ENCODE measurements at places on chromosomes 11 and 22.
A peak's percentile ranks its signal among the peaks of the same experiment; 100 is the strongest.

- no peak for DNase-seq
Measured at GRCh38 chr22:48475661-48476345, 1351.9 kb downstream of the BRD1 start.

DNA sequence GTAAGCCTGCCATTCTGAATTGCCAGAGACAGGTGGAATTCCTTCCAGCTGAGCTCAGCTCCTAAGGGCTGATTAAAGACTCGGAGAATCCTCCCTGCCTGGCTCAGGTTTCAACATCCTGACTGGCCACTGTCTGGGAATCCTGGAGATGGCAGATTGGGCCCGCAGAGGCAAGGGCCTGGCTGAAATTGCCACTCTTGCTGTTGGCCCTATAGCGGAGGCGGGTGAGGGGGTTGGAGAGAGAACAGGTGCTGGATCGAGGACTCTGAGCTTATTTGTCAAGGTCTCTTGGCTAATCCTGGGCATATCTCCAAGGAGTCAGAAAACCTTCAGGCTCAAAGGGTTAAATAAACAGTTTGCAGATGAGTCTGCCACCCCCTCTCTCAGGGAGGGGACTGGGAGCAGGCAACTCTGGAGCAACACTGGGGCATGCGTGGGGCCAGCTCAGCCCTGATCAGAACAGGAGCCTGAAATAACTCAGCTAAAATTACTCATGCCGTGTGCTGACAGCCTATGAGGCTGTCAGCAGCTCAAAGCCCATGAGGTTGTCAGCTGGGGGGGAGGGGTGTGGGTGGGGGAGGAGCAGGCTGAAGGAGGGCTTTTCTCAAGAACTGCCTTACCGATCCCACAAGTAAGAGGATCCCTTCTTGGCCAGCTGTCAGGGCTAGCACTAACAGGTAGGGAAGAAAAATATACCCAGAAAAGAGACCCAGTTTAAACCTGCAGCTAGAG lies 14.7 kb upstream of the MFRP start:
- DNase-seq = no peak

DNA sequence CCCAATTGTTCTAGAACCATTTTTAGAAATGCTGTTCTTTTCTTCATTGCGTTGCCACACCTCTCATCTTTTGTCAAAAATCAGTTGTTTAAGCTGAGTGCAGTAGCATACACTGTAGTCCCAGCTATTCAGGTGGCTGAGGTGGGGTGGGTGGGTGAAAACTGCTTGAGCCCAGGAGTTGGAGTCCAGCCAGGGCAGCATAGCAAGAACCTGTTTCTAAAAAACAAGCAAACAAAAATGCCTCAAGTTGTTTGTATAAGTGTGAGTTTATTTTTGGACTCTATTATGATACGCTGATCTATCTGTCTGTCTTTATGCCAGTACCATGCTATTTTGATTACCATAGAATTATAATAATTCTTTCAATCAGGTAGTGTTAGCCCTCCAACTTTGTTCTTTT lies 62.5 kb upstream of the RRM1 start:
- DNase-seq = no peak

DNA sequence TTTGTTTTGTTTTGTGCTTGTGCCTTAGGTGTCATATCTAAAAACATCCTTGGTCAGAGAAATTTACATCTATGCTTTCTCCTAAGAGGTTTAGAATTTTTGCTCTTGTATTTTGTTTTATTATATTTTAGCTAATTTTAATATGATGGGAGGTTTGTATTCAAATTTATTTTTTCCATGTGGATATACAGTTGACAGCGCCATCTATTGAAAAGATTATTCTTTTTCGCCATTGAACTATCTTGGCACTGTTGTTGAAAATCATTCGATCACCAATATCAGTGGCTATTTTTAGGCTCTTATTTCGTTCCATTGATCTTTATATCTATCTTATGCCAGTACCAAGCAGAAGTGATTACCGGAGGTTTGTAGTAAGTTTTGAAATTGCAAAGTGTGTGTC lies 510.3 kb downstream of the BRD1 start:
- no peak for DNase-seq

- no peak for DNase-seq
Measured at GRCh38 chr11:76685831-76686230, 15.3 kb upstream of the LRRC32 start.

GRCh38 chr11:78085972-78086371 lies 6.3 kb upstream of the NDUFC2 start:
- no peak for DNase-seq

- DNase-seq = no peak
Measured at GRCh38 chr11:96162816-96163499, 180.0 kb downstream of the MAML2 start.

DNA sequence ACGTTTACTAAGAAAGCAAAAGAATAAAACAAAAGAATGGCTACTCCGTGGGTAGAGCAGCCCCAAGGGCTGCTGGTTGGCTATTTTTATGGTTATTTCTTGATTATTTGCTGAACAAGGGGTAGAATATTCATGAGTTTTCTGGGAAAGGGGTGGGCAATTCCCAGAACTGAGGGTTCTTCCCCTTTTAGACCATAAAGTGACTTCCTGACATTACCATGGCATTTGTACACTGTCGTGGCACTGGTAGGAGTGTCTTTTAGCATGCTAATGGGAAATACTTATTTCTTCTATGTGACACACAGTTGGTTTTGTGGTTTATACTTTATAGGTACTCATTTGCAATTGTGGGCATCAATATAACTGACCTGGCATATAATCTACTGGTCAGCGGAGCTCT lies 56.3 kb downstream of the SLN start:
- DNase-seq = no peak

- no peak for DNase-seq
Measured at GRCh38 chr11:132234878-132235277, 864.5 kb downstream of the NTM start.

- no peak for DNase-seq
Measured at GRCh38 chr22:33909911-33910310, 10.4 kb downstream of the LARGE1 start.

DNA sequence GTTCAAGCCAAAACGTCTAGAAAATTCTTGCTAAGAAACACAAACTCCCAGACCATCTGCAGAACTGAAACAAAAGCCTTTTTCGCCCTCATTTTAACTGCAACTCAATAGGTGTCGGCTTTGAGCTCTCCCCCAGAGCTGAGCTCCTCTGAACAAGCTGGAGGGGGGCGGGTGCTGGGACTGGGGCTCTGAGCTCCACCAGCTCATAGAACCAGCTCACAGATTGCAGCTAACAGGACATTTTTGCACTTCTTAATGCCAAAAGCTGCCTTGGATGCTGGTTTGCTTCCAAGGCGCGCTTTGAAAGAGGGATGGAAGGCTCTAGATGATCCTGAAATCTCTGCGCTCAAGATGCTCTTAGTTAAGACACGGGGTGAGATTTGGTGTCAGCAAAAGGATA lies 6.0 kb upstream of the YWHAH start:
- no peak for DNase-seq

DNA sequence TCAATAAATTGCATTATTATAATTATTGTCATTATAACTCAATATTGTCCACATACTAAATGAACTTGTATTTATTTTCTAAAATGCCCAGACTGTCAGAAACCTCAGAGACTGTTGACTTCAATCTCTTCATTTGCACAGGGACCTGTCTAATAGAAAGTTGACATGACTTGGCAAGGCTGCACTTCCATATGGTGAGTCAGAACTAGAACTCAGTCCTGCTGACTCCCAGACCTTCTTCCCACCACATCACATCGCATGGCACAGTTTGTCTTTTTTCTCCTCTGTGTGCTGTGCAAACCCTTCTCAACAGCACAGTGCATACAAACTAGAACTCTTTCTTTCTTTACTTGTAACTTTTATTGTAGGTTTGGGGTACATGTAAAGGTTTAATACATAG lies 215.1 kb upstream of the BLID start:
- DNase-seq = no peak

DNA sequence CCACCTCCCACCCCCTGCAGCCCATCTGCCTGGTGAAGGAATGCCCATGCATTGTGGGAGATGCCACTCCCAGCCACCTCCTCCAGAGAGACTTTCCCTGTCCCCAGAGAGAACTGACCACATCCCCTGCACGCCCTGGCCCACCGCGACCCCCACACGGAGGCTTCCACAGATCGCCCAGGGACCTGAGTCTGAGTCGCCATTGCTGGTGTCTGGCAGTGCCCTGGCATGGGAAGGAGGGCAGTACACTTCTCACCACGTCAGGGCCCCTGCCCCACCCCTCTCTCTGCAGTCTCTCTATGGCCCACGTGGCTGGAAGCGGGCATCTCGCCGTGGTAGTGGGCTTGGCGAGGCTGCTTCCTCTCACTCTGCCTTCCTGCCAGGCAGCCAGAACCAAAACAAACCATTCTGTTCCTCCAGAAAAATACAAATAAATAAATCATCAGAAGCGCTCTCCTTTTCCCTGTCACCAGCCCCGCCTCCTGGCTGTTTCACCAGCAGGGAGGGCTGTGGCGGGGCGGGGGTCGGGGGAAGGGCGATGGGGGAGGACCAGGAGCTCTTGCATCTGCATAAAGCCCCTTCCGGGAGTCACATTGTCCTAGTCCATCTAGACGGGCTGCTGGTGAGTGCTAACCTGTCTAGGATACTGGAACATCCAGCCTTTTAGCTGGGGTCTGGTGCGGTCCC lies 20.9 kb downstream of the SHISAL1 start:
- no peak for DNase-seq

DNA sequence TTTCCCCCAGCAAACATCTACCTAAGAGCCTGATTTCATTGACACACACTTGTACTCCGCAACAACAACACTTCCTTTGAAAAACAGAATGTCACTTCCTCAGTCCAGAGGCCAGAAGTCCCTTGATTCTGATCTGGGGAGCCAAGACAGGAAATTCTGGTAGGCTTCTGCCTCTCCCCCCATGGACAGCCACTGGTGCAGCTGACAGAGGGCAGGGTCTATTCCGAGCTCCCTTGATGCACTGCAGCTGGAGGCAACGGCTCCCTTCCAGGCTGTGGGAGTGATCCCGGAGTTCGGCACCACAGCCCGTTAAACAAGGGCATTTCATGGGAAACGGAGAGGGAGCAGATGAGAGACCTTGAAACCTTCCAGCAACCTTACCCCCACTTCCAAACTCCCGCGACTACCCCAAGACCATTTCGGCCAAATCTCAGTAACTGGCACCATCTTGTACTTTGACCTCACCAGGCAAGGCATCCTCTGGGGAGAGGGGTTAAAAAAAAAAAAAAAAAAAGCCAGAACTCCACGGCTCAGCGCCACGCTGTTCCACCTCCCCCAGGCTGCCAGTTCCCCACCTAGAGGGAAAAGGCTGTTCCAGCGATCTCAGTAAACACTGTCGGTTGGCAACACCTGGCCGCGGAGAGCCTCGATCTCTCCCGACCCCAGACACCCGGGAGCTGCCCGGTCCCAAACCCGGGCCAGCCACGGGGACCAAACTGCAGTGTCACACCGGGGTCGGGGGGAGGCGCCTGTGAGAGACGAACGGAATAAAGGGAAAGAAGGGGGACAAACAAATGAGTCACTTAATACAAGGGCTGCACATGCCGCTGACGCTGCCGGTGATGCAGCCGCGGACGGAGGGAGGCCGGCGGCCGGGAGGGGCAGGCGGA lies 1.1 kb downstream of the GAB2 start:
- DNase-seq = peak; percentile 84

GRCh38 chr11:2267851-2268728 lies 2.3 kb downstream of the ASCL2 start:
- no peak for DNase-seq

GRCh38 chr22:22352371-22352999 lies 107.9 kb downstream of the VPREB1 start:
- DNase-seq = no peak

- DNase-seq = no peak
Measured at GRCh38 chr11:66768818-66769217, 39.8 kb upstream of the SPTBN2 start.

GRCh38 chr11:850775-851763 lies 8.4 kb downstream of the TSPAN4 start:
- peak; percentile 73 for DNase-seq

DNA sequence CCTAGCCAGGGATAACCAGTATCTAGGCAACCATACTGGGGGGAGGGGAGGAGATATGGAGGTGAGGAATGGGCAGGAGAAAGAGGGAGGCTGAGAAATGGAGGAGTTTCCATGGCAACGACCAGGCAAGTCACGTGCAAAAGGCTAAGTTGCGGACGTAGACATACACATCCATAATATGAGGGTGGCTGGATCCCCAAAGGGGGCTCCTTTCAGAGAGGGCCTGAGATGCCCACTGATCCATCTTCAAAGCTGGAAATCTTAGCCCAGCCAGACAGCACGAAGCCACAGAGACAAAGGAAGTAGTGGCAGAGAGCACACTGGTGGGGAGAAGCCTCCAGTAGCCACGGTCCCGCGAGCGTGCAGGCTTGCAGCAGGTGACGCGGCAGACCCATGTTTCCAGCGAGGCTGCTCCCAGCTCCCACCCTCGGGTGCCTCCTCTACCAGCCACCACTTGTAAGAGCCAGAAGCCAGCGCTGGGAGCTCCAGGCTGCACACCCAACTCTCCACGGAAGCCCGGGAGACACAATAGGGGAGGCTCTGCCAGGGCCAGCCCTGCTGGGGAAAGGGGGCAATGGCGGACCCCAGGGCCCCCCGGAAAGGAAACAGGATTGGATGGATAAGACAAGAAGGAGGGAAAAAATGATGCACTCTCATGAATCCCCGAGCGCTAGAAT lies 938 bp downstream of the FXYD6 start:
- no peak for DNase-seq

DNA sequence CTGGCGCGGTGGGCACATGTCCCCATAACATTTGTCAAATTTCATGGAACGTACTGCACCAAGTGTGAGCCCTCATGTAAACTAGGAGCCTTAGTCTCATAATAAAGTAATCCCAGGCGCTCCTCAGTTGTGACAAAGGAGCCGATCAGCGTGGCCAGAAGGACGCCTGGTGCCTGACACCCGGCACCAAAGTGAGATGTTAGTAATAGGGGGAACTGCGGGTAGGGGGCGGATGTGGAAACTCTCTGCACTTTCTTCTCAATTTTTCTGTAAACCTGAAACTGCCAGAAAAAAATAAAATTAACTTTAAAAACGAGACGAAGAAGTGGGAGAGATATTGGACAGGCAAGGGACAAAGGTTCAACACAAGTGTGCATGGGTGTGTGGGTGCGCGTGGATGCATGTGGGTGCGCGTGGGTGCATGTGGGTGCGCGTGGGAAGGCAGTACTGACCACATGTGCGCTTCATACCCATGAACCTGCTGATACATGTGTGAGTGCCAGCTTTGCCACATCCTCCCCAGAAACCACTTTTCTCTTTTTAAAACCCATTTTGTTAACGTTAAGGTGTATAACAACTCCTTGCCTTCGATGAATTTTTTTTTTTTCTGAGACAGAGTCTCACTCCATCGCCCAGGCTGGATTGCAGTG lies 55.4 kb upstream of the LINC01488 start:
- DNase-seq = no peak

GRCh38 chr11:88402192-88402715 lies 64.7 kb upstream of the CTSC start:
- DNase-seq = peak; percentile 6

GRCh38 chr11:33787076-33787475 lies 12.8 kb upstream of the FBXO3 start:
- DNase-seq = no peak

- DNase-seq = no peak
Measured at GRCh38 chr11:21771097-21771496, 421.8 kb upstream of the ANO5 start.

GRCh38 chr11:40998920-40999319 lies 460.5 kb downstream of the LRRC4C start:
- DNase-seq = no peak

GRCh38 chr11:63813563-63814382 lies 517 bp downstream of the SPINDOC start:
- DNase-seq = peak; percentile 73

GRCh38 chr11:46865340-46865739 lies 19.3 kb upstream of the CKAP5 start:
- no peak for DNase-seq

Measured in GM20000 (cell line).